Upper lobe of right lung (tissue), 1 donor: ENCODE measurements at places on chromosomes 1 and 21. TPM values are rescaled to one million over a fixed set of nuclear protein-coding genes. Genes with fewer than 3 reads are reported as not detected.

VWA5B1 gene
- total RNA-seq: 0.09 TPM

NR1I3 gene
- not detected for total RNA-seq

TMCC2 gene
- 4.8 TPM for total RNA-seq

DMRTA2 gene
- total RNA-seq: not detected

HRNR gene
- not detected for total RNA-seq

IL6R gene
- 60.2 TPM for total RNA-seq

PDC gene
- not detected for total RNA-seq

CD101 gene
- 37.4 TPM for total RNA-seq

S100B gene
- total RNA-seq: 4.5 TPM

RSPO1 gene
- 9.1 TPM for total RNA-seq

TBX15 gene
- 0.64 TPM for total RNA-seq

HHAT gene
- 4.3 TPM for total RNA-seq

CENPS gene
- 10.2 TPM for total RNA-seq

VHLL gene
- not detected for total RNA-seq

AGMAT gene
- not detected for total RNA-seq

AHCTF1 gene
- total RNA-seq: 28.8 TPM

GUCA2A gene
- total RNA-seq: not detected

HSPA6 gene
- total RNA-seq: 10.9 TPM
